ENCODE measurements at places on chromosomes 4 and X. TPM values are rescaled to one million over a fixed set of nuclear protein-coding genes. Genes with fewer than 3 reads are reported as not detected.

- no peak for DNase-seq
Observed at GRCh38 chr4:87188932-87189331, 31.5 kb downstream of the KLHL8 start.

- DNase-seq, result no peak
Observed at GRCh38 chrX:24487571-24487970, 22.5 kb downstream of the PDK3 start.

GRCh38 chr4:100189820-100190642 is at the start of gene DDIT4L:
Gene DDIT4L (minus strand): TSS chr4:100190468. CDS start chr4:100189983, 485 bp downstream.
- DNase-seq, result peak; percentile 77

The MEPE gene
- polyA plus RNA-seq, result not detected

DNA sequence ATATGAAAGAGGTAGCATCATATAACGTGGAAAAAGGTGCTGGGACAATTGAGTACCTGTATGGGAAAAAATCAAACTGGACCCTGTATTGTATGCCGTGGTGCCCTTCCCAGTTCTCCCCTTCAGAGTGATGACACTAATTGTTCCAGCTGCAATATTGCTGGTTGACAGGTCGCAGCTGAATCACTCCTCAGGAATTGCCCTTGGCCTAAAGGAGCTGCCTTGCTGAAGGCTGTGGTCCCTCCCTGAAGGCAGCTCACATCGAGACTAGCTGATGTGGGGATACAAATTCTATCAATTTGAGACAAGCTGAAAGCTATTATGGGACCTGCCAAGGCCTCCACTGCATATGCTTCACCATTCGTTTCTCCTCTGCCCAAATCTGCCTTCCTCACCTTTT is 39.3 kb upstream of the CXCL8 start:
- DNase-seq, result no peak

DNA sequence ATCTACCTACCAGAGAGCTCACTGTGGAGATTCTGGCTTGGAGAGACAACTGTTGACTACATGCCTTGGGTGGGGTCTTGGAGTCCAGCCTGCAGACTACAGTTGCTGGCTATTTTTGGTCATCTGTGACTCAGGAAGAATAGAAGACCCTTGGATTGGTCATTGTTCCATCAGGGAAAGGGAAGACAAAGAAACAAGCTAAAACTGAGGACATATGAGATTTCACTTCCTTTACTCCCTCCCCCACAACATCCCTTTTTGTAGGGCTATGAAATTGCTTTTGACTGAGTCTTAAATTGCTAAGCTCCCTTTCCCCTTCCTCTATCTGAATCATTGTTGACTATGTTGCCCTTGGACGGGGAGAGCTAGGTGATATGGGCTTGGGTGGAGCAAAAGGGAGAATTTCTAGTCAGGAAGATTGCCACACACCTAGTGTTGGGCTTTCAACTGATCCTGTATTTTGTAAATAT is 11.7 kb downstream of the MSN start:
- no peak for DNase-seq

DNA sequence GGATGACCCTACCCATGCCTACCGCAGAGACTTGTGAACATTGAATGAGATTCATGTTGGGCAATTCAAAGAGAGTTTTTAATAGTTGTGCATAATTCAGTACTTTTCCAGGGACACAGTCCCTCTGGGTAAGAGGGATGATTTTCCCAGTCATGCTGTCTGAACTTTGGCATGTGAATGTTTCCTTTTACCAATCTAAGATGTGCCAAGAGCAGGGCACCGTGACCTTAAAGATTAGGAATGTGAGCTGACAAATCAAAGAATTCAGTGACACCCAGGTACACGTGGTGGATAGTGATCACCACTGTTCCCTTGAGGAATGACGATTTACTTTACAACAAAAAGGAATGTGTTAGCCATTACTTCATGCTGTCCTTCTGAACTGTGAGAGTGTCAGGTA is 515.6 kb downstream of the PPARGC1A start:
- no peak for DNase-seq

DNA sequence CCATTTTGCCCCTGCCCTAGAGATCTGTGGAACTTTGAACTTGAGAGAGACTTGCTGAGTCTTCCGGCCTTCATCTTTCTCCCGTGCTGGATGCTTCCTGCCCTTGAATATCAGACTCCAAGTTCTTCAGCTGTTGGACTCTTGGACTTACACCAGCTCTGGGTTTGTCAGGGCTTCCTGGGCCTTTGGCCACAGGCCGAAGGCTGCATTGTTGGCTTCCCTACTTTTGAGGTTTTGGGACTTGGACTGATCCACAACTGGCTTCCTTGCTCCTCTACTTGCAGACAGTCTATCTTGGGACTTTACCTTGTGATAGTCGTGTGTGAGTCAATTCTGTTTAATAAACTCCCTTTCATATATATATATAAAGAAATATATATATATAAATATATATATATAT is 1071.0 kb downstream of the ADGRL3 start:
- no peak for DNase-seq

- DNase-seq, result no peak
Observed at GRCh38 chrX:46620505-46620904, 46.9 kb downstream of the CHST7 start.

GRCh38 chr4:95556207-95556859 is 7.6 kb upstream of the UNC5C start:
- DNase-seq, result no peak

The PNMA3 gene
- polyA plus RNA-seq, result 2.6 TPM

The TFE3 gene
- 35.8 TPM for polyA plus RNA-seq

DNA sequence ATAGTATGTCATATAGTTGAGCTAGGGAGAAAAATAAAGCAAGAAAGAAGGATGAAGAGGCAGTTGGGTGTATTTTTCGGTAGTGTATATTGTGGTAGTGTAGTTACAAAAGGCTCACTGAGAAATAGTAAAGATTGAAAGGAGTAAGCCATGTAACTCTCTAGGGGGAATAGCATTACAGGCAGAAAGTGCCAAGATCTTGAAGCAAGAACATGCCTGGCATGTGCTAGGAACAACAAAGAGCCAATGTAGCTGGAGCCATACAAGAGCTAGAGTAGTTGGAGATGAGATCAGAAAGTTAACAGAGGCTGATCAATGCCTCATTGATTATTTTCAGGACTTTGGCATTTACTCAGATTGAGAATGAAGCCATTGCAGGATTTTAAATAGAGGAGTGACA is 3.0 kb downstream of the ABCE1 start:
- DNase-seq, result no peak
